DMS79 (cell line): ENCODE measurements at places on chromosomes 6 and 20.
A peak's percentile ranks its signal among the peaks of the same experiment; 100 is the strongest.

DNA sequence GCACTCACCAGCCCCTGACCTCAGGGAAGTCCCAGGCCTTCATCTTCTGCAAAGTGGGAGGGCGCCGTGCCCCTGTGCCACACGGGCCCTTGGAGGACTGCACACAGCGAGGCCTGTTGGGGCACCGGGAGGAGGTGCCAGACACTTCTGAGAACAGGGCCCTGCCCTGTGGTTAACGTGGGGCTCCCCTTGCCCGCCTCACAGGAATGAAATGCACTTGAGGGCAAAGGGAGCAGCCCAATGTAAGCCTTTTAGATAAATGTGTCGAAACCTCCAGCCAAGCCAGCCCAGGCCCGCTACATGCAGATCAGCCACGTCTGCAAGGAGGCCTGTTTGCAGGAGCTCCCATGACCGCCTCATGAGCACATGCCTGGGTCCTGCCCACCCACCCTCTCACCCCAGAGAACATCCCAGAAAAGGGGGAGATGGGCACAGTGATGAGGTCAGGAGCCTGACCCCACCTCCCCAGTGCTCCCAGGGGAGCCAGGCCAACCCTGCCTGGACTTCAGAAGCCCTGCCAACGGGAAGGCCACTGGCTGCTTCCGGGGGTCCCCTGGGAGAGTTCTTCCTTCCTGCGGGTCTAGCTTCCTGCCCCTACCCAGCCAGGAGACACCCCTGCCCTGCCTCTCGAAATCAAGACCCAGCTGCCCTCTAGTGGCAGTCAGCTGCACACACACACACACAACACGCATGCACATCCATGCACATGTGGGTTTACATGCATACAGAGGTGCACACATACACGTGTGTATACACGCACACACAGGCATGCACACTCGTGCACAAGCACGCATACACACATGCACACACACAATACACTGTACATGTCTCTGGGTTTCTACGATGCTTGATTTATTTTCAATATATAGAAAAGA lies 178.7 kb downstream of the TAF4 start:
- DNase-seq = no peak

- DNase-seq = no peak
Observed at GRCh38 chr6:19552076-19552475, 285.1 kb upstream of the ID4 start.

DNA sequence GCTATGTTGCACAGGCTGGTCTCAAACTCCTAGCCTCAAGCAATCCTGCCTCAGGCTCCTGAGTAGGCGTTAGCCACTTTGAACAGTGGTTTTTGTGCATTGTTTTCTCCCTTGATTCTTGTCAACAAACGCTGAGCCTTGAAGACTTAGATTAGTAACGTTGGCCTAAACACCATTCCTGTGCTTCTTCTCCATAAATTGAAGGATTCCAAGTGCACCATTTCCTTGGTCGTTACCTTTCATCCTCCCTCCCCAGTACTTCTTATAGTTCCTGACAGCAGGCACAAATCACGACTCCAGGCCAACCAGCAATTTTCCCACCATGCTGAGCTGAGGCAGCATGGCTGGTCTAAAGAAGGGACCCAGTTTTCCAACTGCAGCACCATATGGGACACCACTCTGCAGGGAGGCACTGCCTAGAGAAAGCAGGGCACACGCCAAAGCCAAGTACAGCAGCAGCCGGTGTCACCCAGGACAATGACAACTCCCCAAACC lies 8.9 kb downstream of the RPS10 start:
- no peak for DNase-seq

- no peak for DNase-seq
Observed at GRCh38 chr20:20637998-20638725, 74.3 kb downstream of the RALGAPA2 start.

GRCh38 chr6:26198722-26199056 lies 111.5 kb downstream of the HFE start:
- DNase-seq = no peak

- DNase-seq = no peak
Observed at GRCh38 chr20:46122516-46123481, 4.7 kb downstream of the CD40 start.

DNA sequence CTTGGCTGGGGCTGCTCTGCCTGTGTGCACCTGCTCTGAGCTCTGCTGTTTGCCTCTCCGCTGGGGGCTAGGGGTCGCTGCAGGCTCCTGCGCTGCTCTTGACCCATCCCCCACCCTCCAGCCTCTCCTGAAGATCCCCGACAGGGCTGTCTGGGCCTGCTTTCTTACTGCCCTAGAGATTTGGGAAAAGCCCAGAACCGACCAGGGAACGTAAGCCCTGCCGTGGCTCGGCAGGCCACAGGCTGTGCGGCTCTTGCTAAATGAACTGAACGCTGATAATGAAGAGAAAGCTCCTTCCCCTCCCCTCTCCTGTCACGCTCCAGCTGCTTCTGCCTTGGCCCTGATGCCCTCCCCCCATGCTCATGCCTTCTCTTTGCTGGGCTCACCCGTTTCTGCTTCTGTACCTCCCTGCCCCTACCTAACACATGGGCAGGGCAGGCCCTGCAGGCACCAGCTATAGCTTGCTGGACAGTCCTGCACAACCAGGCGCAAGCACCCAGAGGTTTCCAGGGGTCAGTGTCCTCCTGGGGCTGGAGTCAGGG lies 32.0 kb upstream of the PCMTD2 start:
- peak; percentile 80 for DNase-seq

DNA sequence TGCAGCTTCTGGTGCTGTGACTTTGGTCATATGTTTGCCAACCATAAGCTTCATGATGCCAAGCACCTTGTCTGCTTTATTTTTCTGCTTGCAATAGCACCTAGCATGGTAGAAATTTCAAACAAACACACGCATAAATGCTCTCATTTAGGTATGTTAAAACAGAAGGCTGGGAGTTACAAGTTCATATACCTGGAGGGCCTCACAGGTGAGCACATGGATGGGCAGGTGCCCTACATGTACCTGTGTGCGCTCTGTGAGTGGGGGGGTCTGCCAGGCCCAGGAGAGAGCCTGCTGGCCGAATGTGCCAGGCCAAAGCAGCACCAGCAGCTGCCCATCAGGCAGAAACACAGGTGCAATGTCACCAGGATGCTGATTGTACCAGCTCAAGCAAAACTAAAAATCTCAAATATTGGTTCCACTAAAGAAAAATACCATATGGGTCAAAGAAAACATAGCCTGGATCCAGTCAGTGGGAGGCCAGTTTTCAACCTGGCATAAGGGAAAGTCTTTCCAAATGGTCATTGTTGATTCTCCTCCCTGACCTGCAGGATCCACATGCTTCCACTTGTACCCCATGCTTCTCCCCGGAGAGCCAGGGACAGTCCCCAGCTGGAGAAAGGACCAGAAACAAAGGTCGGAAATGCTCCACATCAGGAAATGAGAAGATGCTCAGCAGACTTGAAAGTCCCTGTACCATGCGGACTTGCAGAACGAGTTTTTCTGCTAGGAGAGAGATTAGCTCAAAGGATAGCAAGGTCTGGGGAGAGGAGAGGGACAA lies 7.2 kb upstream of the PFDN4 start:
- no peak for DNase-seq

GRCh38 chr6:43791745-43792422 lies 21.9 kb downstream of the VEGFA start:
- DNase-seq = no peak

- no peak for DNase-seq
Observed at GRCh38 chr20:1438361-1438760, 28.3 kb downstream of the NSFL1C start.

DNA sequence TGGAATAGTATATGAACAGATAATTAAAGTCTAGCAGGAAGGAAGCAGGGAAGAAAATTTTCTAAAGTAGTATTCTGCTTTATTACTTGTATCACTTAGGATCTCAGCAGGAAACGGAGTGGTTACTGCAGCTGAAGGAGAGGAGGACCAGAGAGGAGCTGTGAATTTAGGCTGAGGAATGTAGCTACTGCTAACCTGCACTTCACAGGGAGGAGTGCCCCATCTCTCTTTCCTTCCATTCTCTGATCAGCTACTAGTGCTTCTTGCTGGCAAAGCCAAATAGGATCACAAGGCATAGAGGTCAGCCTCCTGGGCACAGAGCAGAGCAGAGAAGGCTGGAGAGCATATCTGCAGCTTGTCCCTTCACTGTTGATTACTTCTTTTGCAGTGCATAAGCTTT lies 205.3 kb upstream of the ASCC3 start:
- DNase-seq = no peak

GRCh38 chr6:42424906-42425474 lies 26.7 kb downstream of the TRERF1 start:
- no peak for DNase-seq

GRCh38 chr6:135397172-135397952 lies 100.2 kb downstream of the AHI1 start:
- DNase-seq = no peak

DNA sequence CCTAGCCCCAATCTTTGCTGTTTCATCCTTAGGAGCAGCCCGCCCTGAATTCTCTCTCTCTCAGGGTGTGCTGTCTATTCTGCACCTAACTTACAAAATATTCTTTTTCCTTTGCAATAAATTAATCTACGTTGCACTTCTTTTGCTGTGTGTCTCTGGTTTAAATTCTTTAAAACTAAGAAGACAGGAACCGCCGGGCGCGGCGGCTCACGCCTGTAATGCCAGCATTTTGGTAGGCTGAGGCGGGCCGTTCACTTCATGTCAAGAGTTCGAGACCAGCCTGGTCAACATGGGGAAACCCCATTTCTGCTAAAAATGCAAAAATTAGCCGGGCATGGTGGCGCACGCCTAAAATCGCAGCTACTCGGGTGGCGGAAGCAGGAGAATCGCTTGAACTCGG lies 148.5 kb upstream of the PRSS16 start:
- no peak for DNase-seq

DNA sequence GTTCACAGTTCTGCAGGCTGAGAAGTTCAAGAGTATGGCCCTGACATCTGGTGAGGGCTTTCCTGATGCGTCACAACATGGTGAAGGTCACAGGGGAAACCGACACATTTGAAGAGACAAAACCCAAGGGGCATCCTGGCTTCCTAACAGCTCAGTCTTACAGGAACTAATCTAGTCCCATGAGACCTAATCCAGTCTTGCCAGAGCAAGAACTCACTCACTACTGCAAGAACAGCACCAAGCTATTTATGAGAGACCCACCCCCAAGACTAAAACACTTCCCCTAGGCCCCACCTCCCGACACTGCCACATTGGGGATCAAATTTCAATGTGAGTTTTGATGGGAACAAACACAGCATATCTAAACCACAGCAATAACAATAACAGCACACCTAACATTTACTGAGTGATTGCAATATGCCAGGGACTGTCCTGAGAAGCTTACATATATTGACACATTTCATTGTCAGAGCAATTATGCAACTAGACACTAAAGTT lies 46.6 kb downstream of the TPBG start:
- no peak for DNase-seq

DNA sequence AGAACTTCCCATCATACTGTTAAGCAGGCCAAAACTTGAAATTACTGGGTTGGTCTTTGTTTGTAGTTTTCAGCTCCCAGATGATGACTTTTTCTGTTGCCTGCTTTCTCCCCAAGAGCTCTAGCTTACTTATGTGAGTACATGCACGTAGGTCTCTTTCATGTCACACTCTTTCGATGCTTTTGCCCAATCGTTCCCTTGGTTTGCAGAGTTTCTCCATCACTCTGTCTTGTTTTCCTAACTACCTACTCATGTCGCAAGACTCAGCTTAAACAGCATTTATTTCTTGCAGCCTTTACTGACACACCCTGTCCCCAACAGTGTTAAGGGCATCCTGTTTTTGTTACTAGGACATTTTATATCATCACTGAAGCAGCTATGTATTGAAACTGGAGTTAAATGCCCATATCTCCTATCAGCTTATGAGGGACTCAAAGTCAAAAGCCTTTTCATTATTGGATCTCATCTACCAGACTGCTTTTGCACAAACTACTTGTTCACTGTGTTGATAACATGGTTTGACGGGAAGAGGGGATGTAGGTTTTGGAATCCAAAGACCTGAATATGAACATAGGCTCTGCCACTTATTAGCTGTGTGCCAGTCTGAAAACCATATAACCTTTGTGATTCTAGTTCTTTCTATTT lies 2.9 kb downstream of the ARG1 start:
- DNase-seq = no peak

DNA sequence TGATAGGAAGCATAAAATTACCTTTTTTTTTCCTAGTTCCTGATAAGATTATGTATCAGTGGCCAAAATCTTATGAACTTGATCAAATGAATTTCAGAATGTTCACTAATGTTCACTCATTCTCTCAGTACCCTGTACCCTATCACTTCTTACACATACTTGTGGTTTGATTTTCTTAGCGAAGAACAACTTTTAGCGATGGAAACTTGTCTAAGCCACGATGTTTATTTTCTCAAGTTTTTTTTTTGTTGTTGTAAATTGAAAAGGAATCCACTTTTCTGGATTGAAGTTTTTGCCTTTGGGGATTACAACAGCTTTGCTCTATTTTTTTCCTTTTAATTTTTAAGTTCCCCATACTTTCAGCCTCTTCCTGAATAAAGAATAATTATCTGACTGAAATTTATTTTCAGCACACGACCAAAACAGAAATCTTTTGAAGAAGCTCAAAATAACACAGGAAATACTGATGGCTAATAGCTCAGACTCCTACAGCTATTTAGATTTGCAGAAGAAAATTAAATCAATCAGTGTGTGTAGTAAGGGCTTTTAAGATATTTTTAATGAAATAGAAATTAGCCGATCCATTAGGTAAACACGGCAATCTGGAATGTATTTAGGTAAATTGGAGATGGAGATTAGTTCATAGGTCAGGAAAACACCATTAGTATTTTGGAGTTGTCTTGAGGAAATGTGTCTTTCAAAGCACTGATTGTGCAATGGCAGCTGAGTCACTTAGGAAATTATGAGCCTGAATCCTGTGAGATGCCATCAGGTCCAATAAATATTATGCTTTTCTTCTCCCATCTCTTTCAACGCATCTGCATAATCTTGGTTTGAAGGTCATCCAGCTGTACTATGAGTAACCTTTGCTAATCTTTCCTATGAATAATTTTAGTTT lies 217.5 kb downstream of the GJA1 start:
- DNase-seq = no peak

- peak; percentile 5 for DNase-seq
Observed at GRCh38 chr20:39048000-39048696, 86.0 kb downstream of the DHX35 start.

DNA sequence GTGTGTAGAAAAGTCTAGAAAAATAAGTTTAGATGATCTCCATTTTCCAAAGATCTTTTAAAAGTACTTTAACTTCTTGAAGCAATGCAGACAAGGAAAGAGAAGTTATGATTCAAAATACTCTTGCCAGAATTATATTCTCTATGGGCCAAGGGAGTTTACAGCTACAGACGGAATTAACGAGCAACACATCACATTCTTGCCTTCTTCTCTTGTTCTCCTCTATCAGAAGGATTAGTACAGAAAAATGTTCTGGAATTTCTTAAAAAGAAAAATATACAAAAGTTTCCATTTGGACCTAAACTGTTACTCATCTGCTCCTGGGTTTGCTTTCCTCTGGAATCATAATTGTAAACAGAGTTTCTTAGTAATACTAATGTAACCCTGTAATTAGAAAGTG lies 284.7 kb upstream of the HSF2 start:
- DNase-seq = no peak
